ENCODE measurements at places on chromosomes 4 and X. TPM values are rescaled to one million over a fixed set of nuclear protein-coding genes. Genes with fewer than 3 reads are reported as not detected.

The CLTRN gene
- 1.6 TPM for polyA plus RNA-seq

The ACOX3 gene
- polyA plus RNA-seq: 19.7 TPM

The EXOC1L gene
- polyA plus RNA-seq: not detected

The TMEM150C gene
- polyA plus RNA-seq: 3.9 TPM

DNA sequence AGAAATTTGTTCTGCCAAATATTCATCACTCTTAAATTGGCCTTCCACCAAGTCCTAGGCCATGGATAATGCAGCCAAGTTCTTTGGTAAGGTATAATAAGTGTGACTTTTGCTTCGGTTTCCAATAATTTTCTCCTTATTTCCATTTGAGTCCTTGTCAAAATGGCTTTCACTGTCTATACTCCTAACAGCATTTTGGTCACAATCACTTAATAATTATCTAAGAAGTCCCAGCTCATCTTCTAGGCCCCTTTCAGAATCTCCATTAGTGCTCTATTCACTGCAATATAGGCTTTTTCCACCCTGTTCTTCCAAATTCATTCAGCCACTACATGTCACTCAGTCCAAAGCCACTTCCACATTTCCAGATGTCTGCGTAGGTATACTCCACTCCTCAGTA is 51.0 kb upstream of the SPIN4 start:
- DNase-seq: no peak

The ADH1A gene
- polyA plus RNA-seq: 1.3 TPM

All from large intestine (tissue), 12 donors.